ENCODE measurements at places on chromosomes 11 and 22.

DNA sequence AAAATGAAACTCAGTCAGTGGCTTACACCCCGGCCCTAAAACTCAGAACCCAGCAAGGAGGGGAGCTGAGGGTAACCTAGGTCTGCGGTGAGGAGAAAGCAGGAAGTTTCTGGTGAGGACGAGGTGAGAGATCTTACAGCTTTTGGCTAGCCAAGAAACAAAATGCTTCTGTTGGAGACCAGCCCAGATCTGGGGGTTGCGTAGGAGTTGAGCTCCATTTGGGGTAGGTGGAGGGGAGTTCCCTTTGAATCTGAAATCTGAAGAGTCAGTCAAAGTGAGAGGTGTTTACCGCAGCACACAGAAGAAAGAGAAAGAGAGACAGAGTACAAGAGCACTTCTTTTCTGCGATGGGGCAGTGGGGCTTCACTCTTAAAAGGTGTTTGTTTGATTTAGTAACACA is 29.6 kb downstream of the EHF start:
- DNase-seq = no peak

- no peak for DNase-seq
These were observed 5.0 kb downstream of the HSPA8 start for GRCh38 chr11:123056835-123057491.

- no peak for DNase-seq
These were observed 82.7 kb downstream of the RPL27A start for GRCh38 chr11:8765294-8765693.

DNA sequence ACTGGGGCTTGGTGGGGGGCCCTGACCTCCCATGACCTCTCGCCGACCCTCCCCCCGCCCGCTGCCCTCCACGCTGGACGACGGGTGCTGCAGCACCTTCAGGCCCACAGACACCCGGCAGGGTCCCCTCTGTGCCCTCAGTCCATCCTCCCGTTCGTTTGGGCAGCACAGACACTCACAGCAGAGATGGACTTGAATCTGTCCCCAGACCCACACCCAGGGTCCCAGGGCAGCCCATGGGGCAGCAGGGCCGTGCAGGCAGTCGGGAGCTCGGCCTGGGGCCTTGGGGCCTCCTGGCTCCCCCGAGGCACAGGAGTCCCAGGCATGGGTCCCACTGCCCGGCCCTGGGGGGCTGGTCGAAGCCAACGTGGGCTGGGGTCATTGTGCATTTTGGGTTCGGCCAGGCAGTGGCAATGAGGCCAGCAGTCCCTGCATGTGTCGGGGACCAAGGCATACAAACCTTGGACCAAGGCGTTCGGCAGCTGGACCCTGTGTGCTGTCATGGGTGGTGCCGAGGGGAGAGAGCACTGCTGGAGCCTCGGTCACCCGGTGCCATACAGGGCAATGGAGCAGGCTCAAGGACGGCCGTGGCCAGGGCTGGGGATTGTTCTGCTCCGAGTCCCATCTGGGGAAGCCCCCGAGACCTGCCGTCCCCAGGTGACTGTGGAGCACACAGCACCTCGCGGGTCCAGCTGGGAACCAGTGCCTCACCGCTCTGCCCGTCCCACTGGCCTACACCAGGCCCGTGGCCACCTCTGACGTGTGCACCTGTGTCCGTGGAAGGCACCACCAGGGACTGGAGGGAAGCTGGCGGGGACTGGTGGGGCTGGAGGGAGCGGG is 19.3 kb upstream of the BRSK2 start:
- DNase-seq = no peak

GRCh38 chr22:32830473-32830872 is 29.0 kb downstream of the TIMP3 start:
- DNase-seq = no peak

GRCh38 chr22:21943571-21944448 is 8.8 kb downstream of the PPM1F start:
- DNase-seq = no peak

DNA sequence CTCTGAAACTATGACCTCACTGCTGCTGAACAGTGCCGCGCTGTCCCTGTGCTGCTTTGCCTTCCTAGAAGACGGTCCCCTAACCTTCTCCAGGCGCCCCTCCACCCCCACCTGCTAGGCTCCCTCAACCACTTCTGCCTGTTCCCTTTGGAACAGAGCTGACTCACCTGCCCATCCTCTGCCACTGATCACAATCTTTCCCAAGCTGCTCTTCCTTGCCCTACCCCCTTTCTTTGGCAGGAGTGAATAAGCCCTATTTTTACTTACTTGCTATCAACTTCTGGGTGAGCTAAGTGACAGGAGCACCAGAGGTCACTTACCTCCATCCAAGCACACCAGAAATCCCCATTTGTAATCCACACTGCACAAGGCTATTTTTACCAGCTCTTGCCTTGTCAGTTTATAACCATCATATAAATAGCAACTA is 116.0 kb upstream of the BID start:
- no peak for DNase-seq

DNA sequence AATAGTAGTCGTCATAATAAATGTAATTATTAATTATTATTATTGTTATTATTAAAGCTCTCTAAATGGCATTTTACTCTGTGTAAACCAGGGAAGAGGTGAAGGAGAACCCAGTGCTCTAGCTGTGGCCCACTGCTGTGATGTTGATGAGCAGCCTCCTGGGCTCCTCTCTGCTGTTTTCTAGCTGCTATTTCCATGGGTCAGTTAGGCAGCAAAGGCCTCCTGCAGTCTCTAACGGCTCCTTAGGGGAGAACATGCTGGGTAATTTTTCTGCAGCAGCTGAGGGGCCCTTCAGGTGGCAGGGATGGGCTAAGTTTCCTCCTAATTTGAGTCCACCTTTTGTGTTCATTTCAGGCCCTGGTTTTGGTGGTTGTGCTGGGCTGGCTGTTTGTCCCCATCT is 24.6 kb downstream of the SLC5A1 start:
- no peak for DNase-seq

DNA sequence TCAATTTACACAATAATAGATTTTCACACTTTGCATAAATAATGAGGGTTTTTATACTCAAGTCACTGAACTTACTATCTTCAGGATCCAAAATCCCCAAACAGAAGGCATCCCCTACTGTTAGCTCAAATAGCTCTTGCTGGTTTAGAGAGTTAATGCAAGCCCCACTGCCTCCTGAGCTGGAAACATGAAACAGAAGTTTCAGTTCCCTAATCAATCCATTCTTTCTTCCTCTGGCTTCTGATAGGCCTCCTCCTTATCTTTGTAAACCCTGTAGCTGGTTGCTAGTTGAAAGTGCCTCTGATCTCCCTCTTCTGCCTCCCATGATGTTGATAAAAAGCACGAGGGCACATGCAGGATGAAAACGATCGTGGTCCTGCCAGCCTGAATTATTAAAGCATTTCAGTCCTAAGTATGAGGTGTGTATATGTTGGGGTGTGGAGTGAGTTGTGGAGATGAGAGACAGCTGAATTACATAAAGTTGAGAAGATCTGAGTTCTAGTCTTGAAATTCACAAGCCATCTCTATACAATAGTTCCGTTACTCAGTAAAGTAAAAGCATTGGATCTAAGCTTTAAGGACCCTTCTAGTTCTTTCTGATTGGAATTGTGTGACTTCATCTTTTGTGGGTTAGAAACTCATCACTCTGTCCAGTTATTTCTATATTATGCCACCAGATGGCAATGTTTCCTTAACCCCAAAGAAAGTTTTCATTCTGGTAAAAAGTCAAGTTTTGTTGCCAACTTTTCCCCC is 35.0 kb upstream of the EHF start:
- DNase-seq = no peak

GRCh38 chr22:49658902-49659280 is 168.8 kb downstream of the BRD1 start:
- no peak for DNase-seq

DNA sequence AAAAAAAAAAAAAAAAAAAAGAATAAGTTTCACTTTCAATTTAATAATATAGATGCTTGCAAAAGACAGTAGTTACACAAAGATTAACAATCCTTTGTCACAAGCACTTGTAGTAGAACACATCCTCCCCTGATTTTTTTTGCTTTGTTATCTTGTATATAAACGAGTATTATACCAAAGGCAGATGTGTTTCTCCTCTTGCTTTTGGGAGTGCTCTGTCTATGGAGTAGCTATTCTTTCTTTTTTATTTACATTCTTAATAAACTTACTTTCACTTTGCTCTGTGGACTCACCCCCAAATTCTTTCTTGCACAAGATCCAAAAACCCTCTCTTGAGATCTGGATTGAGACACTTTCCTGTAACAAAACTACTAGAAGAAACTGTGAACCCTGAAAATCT is 3.4 kb upstream of the MRPL16 start:
- no peak for DNase-seq

DNA sequence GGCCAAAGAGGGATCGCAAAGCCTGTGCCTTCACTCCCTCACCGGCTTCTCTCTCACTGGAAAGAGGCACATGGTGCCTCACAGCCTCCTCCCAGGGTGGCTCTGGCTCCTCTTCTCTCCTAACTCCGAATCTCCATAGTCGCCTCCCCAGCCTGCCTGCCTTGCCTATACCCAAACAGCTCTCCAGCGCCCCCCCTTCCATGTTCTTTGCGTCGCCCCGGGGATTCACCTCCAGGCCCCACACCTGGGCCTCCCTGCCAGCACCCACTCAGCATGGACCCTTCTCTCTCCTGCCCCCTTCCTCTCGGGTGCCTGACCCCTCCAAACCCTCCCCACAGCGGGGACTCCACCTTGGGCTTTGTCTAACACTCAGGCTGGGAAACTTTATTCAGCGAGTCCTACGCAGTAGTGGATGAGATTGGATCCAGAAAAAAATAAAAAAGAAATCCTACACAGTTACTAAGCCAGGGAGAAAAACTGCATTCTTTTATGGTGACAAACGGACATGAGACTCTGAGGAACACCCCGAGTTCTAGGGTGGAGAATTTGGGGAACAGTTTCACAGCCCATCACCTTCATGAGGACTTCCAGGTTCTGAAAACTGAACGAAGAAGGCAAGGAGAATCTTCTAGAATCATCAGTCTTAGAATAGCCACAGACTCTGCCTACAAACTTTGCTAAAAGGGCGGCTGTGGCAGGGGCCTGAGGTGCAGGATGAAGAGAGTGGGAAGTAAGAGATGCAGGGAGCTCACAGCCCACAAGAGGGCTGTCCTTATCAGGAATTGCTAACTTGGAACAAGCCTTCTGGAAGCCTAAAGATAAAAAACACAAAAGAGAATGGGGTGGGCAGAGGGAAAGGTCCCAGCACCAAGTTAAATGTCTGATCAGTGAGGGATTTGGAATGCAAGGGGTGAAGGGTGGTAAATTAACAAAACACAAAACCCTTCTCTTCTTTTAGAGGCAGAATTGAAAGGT is 5.3 kb downstream of the PPM1F start:
- DNase-seq = no peak

- DNase-seq = no peak
These were observed 56.1 kb upstream of the TIMP3 start for GRCh38 chr22:32745251-32745995.

- DNase-seq = no peak
These were observed 3.9 kb upstream of the ARFGAP3 start for GRCh38 chr22:42860968-42861367.

GRCh38 chr22:33401291-33401690 is 343.1 kb upstream of the SYN3 start:
- DNase-seq = no peak

GRCh38 chr11:44596525-44597276 is 31.2 kb downstream of the CD82 start:
- no peak for DNase-seq

GRCh38 chr11:121533601-121534000 is 80.8 kb upstream of the SORL1-AS1 start:
- DNase-seq = no peak

DNA sequence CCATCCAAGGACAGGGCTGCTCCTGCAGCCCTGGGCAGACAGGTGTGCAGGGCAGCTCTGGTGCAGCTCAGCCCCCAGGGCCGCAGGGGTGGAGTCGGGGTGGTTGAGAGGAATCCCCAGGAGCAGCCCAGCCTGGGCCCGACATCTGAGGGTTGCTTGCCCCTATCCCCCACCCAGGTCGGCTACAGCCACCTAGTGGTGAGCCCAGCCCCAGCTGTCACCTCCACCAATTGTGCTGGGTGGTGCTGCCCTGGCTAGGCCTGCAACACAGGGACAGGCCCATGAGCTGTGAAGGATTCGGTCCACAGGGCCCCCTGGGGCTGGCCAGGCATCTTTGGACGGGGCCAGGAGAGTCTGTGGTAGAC is 29.6 kb downstream of the RTN4R start:
- DNase-seq = no peak

DNA sequence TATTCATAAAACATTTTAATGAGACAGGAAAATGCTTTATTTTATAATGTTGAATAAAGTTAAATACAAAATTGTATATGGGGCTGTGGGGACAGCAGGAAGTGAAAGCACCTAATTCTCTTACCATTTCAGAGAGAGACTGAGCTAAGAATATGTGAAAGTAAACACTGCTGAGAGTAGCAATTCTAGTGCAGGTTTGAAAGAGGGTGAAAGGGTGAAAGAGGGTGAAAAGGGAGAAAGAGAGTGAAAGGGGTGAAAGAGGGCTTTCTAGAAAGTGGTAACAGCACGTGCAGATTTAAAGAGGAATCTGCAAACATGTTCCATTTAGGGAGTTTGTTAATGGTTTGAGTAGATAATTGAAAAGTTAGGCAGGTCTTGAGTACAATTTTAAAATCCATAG is 652.0 kb upstream of the CCDC90B start:
- DNase-seq = no peak

Data from HS-27A (cell line).